ENCODE measurements at places on chromosomes 3 and 15.

DNA sequence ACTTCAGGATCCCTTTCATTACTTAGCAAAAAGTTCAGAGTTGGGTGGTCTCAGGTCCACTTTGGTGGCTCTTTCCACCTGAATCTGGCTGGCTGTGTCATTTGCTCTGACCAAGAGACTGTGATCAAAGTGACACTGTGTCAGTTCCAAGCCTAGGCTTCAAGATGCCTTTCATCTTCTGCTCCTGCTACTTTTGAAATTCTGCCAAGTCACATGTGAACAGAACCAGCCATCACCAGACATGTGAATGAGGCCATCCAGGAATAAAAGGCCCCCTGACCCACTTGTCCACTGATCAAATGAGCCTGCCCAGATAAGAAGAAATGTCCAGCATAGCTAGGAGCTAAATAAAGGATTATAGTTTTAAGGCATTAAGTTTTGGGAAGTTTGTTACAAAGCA, 132.2 kb downstream of the OSBPL10 start:
- no peak for DNase-seq

- no peak for DNase-seq
These were observed 337.8 kb upstream of the CBLB start for GRCh38 chr3:106206613-106207012.

DNA sequence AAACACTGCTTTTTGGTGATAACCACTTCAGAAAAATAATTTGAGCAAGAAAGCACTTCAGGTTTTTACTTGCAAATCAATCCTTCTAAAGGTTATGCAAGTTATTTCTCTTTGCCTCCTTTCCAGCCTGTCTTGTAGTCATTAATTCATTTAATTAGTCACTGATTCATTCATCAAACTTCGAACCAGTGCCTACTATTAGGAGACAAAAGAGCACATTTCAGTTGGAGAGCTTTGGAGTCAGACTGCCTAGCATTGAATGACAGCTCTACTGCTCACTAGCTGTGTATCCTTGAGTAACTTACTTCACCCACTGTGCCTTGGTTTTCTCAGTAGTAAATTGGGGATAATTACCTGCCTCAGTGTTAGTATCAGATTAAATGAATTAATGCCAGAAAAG, 14.9 kb upstream of the LRRC58 start:
- DNase-seq, result no peak

- DNase-seq, result no peak
These were observed 7.8 kb upstream of the TM2D3 start for GRCh38 chr15:101660005-101660404.

- DNase-seq, result no peak
These were observed 135.1 kb downstream of the RBPMS2 start for GRCh38 chr15:64640146-64640871.

GRCh38 chr3:32237670-32238452, 619 bp upstream of the CMTM8 start:
- no peak for DNase-seq

GRCh38 chr3:24202071-24202470, 257.0 kb downstream of the NR1D2 start:
- DNase-seq, result no peak

- DNase-seq, result no peak
These were observed 3.7 kb upstream of the PLD1 start for GRCh38 chr3:171813897-171814460.

DNA sequence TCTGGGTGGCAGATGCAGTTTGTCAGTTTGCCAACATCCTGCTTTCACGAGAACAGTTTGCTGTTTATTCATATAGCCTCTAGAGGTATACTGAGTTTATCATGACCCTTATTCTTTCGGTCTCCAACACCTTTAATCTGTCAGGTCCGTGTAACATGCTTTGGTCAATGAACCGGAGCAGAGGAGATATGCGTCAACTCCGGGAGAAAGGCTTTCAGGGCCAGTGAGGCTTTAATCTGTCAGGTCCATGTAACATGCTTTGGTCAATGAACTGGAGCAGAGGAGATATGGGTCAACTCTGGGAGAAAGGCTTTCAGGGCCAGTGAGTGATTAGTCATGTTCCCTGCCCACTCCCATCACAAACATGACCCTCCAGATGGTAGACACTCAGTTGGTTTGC, 16.9 kb upstream of the GPD1L start:
- DNase-seq, result no peak

All from activated CD4-positive, alpha-beta T cell treated with anti-CD3 and anti-CD28 coated beads for 24 hours (primary cell).